ENCODE measurements at places on chromosomes 1 and 21.

DNA sequence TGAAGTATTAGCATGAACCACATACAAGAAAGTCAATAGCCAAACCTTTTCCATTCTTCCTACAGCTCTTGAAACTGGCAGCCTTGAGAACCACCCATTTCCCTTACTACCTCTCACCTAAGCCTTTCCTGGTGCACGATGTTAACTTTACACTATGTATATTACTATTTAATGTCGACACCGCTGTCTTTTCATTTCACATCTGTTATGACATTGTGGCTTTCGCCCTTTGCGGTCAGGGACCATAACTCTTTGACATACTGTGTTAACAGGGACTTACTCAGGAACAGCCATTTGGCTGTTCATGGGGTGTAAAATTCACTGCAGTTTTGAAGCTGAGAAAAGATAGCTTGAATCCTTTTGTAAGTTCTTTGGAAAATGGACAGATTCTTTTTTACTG, 21.1 kb upstream of the GPR88 start:
- DNase-seq = no peak

DNA sequence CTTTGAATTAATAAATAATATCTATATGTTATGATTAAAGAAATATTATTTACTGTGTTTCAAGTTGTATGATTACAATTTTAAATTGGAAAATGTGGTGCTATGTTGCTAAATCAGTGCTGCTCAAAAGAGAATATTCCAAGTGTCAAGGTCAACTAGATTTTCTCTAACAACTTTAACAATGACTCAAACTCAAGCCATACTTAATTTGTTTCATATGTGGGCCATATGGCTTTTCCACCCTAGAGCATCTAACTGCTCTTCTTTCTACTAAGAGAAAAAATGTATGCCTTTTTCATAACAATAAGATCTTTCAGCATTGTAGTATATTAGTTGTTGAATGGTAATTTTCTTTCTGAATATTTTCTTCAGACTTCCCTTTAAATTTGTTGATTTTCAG, 8.3 kb upstream of the SYT14 start:
- no peak for DNase-seq

DNA sequence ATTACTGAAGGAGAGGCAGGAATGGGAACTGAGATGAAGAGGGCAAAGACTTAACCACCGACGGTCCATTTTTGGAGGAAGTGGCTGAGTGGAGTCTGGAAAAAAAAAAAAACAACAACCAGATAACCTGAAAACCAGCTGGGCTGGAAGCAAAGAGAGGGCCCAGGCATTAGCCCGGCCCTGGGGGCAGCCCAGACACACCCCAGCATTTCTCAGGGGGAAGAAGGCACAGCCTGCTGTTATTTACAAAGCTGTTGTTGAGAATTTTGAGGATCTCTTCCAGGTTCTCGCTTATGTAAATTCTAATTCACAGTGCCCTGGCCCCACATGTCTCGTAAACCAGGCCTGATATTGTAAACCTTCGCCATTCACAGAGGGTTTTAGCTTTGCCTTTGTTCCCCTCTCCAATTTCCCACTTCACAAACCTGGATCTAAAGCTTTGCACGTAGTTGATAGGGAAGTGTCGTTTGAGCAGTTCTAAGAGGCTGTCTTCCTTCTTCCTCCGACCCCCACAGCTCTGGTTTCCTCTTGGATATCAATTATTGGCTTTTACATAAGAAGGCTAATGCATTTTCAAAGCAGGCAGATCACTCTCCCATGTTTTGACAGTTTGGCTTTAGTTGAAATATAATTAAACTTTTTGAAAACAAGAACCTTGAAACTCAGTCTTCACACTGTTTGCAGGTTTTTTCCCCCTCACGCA, 161.8 kb upstream of the IRF2BP2 start:
- DNase-seq = no peak

- DNase-seq = no peak
These were observed 54.1 kb upstream of the LRIG2 start for GRCh38 chr1:113018911-113019310.

DNA sequence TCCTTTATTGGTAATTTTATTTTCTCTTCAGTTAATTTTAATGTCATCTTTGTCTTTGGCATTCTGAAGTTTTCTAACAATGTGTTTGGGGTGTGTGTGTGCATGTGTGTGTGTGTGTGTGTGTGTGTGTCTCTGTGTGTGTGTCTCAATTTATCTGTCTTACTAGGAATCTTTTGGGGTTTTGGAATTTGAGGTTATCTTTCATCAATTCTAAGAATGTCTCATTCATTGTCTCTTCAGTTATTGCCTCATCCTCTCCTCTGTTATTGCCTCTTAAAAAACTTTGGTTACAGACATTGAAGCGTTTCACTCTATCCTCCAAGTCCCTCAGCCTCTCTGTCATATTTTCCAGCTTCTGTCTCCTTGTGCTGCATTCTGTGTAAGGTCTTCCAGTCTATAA, 18.1 kb upstream of the SAMD13 start:
- DNase-seq = no peak

DNA sequence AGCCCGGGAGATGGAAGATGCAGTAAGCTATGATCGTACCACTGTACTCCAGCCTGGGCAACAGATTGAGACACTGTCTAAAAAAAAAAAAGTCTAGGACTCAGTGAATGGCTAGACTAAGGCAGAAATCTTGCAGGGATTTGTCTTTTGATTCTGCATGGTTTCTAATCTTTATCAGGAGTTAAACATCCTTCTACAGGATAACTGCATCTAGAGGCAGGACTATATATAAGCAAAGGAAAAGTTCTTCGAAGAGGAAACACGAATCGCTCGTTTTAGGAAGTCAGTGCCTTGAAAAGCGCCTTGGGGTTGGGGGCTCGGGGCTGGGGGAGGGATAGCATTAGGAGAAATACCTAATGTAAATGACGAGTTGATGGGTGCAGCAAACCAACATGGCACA, 602 bp upstream of the UFC1 start:
- no peak for DNase-seq

DNA sequence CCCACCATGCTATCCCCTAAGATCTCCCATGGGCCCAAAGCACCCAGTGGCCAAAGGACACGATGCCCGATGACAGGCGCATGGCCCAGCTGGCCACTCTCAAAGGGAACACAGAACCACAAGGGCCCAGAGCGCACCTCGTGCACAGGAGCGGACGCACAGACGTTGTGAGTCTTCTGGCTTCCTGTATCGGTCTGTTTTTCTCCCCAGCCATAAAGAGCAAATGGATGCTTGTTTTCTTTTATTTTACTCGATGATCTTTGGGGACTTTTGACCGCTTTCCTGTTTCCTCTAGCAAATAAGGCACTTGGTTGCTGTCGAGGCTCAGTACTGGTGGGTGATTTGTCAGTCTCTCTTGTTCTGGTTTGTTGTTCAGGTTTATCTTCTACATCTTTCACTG, 16.2 kb downstream of the CCSAP start:
- peak; percentile 41 for DNase-seq

DNA sequence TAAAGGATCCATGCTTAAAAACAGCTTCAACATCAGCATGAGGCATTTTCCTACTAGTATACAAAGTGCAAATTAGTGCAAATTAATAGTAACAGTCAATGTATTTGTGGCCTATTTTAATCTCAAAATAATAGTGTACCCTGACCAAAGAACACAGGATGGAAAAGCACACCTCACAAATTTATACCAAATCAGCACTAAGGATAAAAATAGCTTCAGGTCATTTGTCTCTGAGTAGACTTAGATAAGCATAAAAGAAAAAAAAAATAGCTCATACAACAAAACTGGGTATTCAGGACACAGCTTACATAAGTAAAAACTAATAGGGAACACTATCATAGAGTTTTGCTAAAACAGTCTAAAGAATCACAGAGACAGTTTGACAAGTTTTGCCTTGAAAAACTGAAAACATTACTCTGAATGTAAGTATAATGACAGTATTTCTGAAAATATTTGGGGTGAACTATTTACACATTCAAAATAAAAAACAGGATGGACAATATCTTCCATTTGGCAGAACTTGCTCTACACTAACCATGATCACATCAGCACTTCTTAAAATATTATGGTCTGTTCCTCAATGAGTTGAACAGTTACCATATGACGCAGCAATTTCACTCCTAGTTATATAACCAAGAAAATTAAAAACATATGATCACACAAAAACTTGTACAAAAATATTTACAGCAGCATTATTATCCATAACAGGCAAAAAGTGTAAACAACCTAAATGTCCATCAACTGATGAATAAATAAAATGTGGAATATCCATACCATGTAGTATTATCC, 46.3 kb downstream of the RNF115 start:
- DNase-seq = no peak

DNA sequence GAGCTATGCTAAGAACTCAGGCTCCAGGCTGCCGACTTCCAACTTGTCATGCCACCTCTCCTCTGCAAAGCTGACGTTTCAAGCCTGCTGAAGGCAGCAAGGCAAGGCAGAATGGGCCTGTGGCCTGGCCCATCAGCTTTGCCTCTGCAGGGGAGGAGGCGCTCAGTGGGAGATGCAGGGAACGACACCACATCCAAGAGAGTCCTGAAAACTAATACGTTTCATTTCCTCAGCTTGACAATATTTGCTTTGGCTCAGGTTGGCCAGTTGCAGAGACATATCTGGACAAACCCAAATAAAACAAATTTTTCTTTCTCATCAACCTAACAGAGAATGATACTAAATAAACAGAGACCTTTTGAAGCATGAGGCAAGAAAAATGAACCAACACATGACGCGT, 35.3 kb downstream of the BEND5 start:
- DNase-seq = no peak

DNA sequence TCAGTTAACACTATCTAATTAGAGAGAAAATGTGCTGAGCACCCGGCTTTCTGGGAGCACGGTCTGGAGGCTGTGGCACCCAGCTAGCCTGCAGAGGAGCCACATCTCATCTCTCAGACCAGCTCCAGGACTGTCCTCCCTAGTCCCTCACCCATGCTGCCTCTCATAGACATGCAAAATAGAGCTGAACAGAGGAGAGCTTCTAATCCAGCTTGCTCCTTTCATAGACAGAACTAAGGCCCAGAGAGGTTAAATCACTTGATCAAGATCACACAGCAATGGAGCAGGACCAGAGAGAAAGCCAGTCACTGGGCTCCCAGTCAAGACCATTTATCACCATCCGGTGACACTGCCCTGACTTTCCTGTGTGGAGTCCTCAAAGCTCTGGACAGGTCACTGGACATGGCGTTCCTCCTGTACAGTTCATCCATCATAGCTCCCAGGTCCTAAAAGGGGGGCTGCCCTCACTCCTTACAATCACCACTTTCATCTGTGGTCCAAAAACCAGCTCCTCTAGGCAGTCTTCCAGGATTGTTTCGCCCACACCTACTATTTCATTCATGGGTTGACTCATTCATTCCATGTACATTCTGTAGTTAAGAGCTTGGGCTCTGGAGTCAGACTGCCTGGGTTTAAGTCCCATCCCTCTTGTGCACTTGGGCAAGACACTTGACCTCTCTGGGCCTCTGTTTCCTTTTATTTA, 8.8 kb upstream of the CAMK2N1 start:
- no peak for DNase-seq

GRCh38 chr1:176032040-176032645, 174.9 kb downstream of the COP1 start:
- no peak for DNase-seq

DNA sequence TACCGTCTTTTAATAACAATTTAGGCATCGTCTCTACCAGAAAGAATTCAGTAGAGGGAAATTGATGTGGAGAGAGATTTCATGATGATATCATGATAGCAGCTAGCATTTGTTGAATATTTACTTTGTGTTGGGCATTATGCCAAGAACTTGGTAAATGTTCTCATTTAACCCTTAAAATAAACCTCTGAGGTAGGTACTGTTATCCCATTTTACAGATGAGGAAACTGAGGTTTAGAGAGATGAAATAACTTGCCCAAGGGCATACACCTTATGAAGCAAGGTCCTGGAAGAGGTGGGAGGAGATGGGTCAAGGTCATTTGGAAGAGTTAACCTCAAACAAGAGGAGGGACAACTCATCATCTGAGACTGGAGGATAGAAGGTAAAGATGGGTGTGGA, 34.8 kb downstream of the TSNAX start:
- DNase-seq = no peak
